ENCODE measurements at places on chromosomes 6 and 20.

DNA sequence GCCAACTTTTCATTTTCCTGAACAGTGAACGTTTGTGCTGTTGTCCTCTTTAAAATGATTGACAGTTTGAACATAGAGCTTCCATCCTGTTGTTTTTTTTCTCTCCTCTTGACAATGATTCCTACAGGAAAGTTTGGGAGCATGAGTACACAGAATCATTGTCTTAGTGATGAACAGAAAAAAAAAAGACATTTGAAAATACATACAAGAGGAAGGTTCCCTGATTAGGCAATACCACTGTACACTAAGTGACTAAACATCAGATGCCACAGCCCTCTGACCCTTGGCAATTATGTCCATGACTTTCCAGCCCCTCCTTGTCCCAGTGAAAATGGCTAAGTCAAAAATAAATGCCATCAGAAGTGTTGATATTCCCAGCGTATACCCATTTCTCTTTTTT is 71.5 kb downstream of the RTN4IP1 start:
- no peak for DNase-seq

DNA sequence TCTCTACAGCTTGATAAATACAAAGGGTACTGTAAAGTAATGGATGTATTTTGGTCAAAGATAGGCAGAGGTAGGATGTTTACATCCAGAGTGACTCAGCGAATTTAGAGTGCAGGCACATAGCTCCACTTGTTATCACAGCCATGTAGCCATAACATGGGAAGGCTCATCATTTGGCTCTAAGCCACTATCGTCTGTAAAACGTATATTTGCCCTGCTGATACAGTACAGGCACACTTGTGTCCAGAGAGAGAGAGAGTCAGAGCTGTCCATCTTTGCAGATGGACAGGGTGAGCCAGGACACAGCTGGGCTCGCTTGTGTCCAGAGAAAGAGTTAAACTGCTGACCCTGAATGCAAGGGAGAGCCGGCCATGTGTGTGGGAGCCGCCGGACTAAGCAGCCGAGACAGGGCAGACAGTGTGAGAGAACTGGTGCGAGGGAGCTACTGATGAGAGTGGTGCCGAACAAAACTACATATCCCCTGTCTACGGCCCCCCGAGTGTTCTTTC is 619.0 kb downstream of the DOK5 start:
- no peak for DNase-seq

DNA sequence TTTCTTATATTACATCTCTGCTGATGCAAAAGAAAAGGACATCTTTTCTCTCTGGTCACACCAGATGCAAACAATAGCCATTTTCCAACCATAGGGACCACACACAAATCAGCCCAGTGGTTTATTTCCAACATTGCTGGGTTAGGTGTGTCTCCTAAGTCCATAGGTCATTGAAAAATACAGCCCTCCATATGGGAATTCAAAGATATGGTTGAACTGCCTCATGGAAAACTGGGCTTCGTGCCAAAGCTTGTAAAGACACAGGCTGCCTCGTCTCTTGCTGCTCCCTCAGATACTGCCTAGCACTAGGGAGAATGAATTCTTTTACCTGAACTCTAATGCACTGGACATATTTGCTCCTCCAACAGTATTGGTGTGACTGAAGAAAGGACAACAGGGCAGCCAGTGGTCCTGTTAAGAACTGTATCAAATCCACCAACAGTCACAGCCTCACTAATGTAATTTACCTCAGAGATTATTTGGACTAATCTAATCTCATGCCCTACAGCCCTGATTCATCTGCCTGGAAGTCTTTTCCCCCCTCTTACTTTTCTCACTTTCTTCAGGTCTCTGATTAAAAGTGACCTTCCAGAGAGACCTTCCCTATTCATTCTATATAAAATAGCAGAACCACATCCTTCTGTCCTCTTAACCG is 48.3 kb upstream of the TBC1D32 start:
- DNase-seq, result no peak

- DNase-seq, result peak; percentile 76
These were observed 31.7 kb upstream of the CCN5 start for GRCh38 chr20:44683263-44684046.

- DNase-seq, result no peak
These were observed 16.1 kb downstream of the CEP43 start for GRCh38 chr6:167015302-167015701.

Measured in HL-60 (cell line).